Thoracic aorta endothelial cell (primary cell): ENCODE measurements at places on chromosomes 16 and 17. TPM values are rescaled to one million over a fixed set of nuclear protein-coding genes. Genes with fewer than 3 reads are reported as not detected.

The CES5A gene
- not detected in 2 replicates for total RNA-seq

The TBC1D3I gene
- 0.14 and 1.1 TPM in 2 replicates for total RNA-seq

The DNAH17 gene
- total RNA-seq: under 0.01 TPM in 2 replicates

The ATP2A3 gene
- total RNA-seq: 0.65 and 1.3 TPM in 2 replicates

The PRSS33 gene
- not detected in 2 replicates for total RNA-seq

The CNTNAP1 gene
- 29.8 and 35.5 TPM in 2 replicates for total RNA-seq

The ATP2A1 gene
- 0.27 and 0.36 TPM in 2 replicates for total RNA-seq

The ALOXE3 gene
- total RNA-seq: not detected in 2 replicates

The MT1F gene
- total RNA-seq: 0.36 and 0.53 TPM in 2 replicates

The KRT39 gene
- total RNA-seq: not detected in 2 replicates

The MTHFSD gene
- 12.8 and 21.0 TPM in 2 replicates for total RNA-seq

The DHRS7C gene
- not detected in 2 replicates for total RNA-seq

The ZFP3 gene
- total RNA-seq: 1.7 and 2.4 TPM in 2 replicates

The EPN3 gene
- 0.07 and 0.13 TPM in 2 replicates for total RNA-seq

The TBC1D3B gene
- 0.93 and 1.1 TPM in 2 replicates for total RNA-seq

The FOXO3B gene
- total RNA-seq: 3.9 and 6.2 TPM in 2 replicates
